RWPE1 (cell line): ENCODE measurements at places on chromosomes 12 and 14.

DNA sequence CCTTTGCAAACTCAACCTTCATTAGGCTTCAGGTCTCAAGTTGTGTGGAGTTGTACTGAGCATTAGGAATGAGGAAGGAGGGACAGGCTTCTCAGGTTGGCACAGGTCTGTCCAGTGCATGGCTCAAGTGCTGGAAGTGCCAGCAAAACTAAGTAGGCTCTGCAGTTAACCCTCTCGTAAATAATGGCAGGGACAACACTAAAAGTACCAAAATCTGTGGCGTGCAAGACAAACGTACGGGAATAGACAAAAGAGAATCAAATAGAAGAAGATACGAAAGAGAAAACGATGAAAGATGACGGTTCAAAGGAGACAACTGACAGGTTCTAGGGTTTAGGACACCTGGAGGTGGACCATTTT, 612 bp downstream of the TRAPPC6B start:
- DNase-seq: no peak

DNA sequence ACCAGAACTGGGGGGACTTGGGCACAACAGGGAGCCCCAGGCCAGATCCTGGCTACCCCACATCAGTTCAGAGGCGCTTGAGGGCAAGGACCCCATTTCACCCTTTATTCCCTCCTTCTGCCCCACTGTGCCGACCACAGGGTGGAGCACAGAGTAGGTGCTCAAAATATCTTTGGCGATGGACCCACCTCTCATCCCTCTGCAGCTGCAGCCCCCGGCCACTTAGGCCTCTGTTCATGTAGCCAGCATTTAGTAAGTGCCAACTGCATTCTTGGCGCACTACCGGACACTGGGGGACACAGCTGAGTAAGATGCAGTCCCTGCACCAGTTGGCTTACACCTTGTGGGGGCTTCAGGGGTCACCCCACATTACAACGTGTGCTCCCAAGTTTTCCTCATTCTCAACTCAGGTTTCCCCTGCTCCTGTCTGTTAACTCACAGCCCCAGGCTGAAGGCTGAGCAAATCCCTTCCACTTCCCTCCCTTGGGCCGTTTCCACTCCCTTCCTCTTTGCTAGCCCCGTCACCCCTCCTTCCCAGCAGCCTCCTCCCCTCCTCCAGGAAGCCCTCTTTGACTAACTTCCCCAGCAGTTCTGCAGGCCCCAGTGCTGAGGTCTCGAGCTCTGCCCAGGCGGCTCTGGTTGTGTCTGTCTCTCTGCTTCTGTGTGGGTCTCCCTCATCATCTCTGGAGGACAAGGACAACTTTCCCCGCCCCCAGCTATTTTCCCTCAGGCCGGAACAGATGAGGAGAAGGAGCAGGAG, 26.5 kb downstream of the KRT80 start:
- no peak for DNase-seq

GRCh38 chr14:76599559-76600287, 161.5 kb upstream of the VASH1 start:
- DNase-seq: no peak

DNA sequence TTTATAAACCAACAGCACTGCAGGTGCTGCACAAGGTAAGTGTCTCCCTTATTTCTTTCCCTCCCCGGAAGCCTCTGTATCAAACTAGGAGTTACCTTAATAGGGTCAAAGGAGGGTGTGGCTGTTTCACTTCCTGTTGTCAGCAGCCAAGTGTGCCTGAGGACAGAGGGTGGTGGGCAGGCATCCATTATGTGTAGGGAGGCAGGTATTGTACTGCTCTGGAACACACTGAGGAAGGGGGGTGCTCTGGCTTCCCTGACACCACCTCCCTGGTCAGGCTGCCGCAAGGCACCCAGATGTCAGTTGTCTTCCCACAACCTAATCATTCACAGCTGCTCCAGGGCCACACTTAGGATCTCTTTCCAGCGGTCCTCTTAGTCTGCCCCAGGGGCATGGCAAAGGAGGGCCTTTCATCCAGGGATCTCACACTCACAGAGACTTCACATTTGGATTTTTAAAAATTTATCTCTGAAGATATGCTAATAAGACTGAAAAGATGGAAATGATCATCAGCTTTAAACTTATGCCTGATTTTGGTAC, 132.0 kb upstream of the ARHGAP5 start:
- no peak for DNase-seq

- no peak for DNase-seq
Measured at GRCh38 chr12:99609455-99610181, 37.9 kb upstream of the GARIN6 start.

DNA sequence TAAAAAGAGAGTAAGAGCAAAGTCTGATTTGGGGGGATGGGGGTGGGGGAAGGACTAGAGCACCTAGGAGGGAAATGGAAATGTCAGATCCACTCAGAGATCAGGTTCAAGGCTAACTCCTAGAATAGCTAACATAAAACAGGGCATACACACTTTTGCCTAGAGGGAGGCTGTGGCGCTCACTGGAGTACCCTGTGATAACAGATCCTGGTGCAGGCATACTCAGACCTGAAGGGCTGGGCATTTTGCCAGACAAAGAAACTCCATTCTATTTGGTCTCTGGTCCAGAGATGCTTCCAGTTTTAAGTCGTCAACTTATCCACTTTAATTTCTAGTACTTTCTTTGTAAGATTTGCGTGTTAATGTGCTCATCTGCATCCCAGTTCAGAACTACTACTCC, 5.8 kb downstream of the CTDSP2 start:
- no peak for DNase-seq

GRCh38 chr12:8596561-8596960, 16.1 kb downstream of the AICDA start:
- no peak for DNase-seq

- no peak for DNase-seq
Measured at GRCh38 chr14:56213306-56213705, 95.1 kb downstream of the PELI2 start.

GRCh38 chr12:49872381-49872780, 29.5 kb upstream of the BCDIN3D start:
- DNase-seq: no peak

- DNase-seq: no peak
Measured at GRCh38 chr14:21467616-21468015, 9.1 kb downstream of the RAB2B start.

GRCh38 chr12:106498056-106498455, 84.7 kb upstream of the RFX4 start:
- no peak for DNase-seq

DNA sequence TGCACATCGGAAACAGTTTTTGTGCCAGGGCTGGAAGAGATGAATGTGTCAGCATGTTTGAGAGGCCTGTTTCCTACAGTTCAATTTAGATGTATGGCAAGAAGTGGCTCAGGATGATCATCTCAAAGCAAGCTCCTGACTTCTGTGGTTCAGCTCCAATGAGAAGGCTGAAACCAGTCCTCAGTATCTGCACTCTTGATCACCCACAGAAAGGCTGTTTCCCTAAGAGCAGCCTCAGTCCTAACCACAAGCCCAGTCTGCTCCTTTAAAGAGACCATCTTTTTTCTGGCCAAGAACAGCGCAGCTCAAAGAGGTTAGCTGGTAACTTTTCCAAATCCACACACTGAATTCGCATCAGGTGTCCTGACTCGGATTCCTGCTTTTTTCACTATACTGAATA, 19.2 kb downstream of the CSRP2 start:
- no peak for DNase-seq

DNA sequence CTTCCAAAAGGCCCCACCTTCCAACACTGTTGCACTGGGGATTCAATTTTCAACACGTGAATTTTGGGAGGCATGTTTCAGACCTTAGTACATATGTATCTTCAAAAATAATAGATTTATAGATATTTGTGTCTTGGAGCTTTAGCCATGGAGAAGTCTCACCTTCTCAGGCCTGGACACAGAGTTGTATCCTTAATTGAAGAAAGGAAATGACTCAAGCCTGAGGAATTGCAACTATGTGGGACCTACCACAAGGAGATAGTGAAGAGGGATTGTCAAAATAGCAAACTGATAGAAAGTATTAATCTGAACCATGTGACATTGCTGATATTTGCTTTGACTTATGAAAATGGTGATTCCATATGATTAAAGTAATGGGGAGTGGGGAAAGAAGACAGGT, 89.8 kb downstream of the ACSS3 start:
- peak; percentile 16 for DNase-seq

DNA sequence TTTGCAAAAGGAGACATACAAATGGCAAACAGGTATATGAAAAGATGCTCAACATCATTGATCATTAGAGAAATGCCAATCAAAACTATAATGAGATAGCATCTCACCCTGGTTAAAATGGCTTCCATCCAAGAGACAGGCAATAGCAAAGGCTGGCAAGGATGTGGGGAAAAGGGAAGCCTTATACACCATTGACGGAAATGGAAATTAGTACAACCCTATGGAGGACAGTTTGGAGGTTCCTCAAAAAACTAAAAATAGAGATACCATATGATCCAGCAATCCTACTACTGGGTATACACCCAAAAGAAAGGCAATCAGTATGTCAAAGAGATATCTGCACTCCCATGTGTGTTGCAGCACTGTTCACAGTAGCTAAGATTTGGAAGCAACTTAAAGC, 17.3 kb upstream of the CKAP4 start:
- DNase-seq: no peak

DNA sequence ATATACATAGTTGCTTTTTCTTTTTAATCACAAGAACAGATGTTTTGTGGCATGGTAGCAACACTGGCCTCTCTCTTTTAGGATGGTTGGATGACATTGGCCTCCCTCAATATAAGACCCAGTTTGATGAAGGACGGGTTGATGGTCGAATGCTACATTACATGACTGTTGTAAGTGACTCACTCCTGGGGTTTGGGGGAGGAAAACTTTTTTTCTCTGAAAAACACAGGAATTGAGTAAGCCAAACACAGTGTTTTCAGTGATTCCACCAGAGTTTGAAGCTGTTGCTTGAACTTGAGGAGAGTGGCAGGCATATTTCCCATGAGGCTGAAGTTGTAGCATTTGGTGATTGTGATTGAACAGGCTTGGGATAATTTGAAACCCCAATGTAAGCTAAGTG, 13.7 kb upstream of the REP15 start:
- DNase-seq: no peak

- no peak for DNase-seq
Measured at GRCh38 chr12:27572486-27573255, 48.7 kb downstream of the PPFIBP1 start.

- peak; percentile 42 for DNase-seq
Measured at GRCh38 chr12:27434673-27435565, 11.6 kb upstream of the SMCO2 start.

GRCh38 chr12:18979401-18980126, 150.0 kb upstream of the PLEKHA5 start:
- no peak for DNase-seq

GRCh38 chr12:69484428-69484827, 14.2 kb downstream of the FRS2 start:
- no peak for DNase-seq

DNA sequence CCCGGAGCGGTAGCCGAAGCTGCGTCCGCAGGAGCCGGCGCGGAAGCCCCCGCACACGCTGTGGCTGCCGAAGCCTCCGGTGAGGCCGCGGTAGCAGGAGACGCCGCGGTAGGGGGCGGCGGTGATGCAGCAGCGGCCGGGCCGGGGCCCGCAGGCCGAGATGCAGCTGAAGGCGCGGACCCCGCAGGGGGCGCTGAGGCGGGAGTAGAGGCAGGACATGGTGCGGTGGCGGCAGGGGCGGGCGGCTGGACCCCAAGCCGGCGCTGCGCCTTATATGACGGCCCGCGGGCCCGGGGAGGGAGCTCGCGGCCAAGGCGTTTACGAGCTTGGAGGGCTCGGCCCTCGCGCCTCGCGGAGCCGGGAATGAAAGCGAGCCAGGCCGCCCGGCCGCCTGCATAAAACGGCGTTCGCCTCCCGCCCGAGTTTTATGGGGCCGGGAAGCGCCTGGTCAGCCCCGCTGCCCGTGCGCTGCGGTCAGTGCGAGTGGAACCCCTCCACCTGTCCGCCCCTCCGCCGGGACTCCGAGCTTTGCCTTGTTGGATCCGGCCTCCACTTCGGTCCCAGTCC, 16.0 kb upstream of the KRT86 start:
- DNase-seq: no peak

GRCh38 chr12:63844391-63845341, at the start of gene SRGAP1:
Gene SRGAP1, plus strand, starts transcription at chr12:63844700. Its CDS starts 117 bp downstream, at chr12:63844817.
- peak; percentile 46 for DNase-seq

DNA sequence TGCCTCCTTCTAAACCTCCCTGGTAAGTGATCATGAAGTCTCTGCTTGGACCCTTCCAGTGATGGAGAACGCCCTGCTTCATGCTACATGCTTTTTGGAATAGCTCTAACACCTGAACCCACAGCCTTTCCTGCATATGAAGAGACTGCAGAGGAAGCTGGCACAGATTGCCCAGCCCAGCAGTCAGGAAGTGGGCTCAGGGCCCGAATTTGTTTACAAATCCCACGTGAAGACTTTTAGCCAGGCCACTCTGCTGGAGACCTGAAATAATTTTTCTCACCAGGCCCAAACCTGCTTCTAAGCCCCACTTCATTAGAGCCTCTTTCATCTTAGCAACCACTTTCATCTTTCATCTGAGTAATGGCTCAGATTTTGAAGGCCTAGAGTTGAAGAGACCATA, 22.9 kb downstream of the RTN1 start:
- DNase-seq: no peak

DNA sequence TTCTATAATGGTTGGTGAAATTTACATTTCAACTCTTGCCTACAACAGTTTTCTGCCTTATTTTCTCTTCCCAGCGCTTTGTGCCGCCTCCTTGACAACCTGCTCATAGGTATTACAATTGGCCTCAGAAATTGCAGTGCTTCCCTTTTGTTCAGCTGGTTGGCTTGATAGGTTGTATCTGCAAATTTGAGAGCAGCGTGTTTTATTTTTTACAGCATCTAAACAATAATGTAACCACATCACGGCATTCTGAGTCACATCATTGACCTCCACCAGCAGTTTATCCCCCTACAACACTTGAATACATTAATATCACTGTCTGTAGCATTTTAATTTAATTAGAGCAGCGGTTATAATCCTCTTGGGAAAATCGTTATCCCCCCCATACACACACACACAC, 99.4 kb downstream of the ETV6 start:
- DNase-seq: no peak

DNA sequence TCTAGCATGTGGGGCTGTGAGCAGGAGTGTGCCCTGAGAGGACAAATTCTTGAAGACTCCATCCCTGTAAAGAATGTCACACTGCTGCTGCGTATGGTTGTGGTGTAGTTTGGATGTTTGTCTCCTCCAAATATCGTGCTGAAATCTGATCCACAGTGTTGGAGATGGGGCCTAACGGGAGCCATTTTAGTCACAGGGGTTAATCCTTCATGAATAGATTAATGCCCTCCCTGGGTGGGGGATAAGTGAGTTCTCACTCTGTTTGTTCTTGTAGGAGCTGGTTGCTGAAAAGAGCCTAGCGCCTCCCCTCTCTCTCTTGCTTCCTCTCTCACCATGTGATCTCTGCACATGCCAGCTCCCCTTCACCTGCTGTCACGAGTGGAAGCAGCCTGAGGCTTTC, 94.5 kb upstream of the VASH1 start:
- no peak for DNase-seq

GRCh38 chr12:49348781-49349180, 2.1 kb downstream of the DNAJC22 start:
- DNase-seq: no peak

- no peak for DNase-seq
Measured at GRCh38 chr14:46902837-46903236, 251.3 kb upstream of the RPL10L start.

- DNase-seq: peak; percentile 9
Measured at GRCh38 chr12:89856431-89856830, 147.8 kb upstream of the ATP2B1 start.
